ENCODE measurements at places on chromosomes 13 and 19.

DNA sequence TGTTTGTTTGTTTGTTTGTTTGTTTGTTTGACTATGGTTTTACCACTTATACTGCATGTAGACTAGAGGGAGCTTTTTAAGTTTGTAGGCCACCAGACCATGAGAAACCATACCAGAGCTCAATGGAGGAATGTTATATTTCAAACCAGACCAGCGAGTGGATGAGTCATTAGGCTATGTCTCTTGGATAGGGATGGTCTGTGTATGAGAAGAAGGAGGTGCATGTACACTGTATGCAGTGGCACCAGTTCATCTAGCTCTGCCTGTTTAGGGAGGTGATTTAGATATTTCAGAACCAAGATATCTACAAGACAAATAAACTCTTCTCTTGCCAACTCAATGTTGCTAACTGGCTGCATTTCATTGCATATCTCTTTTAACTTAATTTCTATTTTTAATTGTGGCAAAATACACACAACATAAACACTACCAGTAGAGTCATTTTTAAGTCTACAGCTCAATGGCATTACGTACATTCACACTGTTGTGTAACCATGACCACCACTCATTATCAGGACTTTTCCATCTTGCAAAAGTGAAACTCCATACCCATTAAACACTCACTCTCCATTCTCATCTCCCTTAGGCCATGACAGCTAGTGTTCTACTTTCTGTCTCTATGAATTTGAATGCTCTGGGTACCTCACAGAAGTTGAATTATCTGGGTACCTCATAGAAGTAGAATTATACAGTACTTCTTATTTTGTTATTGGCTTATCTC, 29.2 kb downstream of the SYDE1 start:
- no peak for DNase-seq

GRCh38 chr13:59680429-59681024, 483.2 kb downstream of the DIAPH3 start:
- DNase-seq = no peak

- no peak for DNase-seq
Measured at GRCh38 chr19:52028780-52029123, 573 bp upstream of the ZNF614 start.

GRCh38 chr19:11451327-11451870, 16.0 kb downstream of the PRKCSH start:
- no peak for DNase-seq

DNA sequence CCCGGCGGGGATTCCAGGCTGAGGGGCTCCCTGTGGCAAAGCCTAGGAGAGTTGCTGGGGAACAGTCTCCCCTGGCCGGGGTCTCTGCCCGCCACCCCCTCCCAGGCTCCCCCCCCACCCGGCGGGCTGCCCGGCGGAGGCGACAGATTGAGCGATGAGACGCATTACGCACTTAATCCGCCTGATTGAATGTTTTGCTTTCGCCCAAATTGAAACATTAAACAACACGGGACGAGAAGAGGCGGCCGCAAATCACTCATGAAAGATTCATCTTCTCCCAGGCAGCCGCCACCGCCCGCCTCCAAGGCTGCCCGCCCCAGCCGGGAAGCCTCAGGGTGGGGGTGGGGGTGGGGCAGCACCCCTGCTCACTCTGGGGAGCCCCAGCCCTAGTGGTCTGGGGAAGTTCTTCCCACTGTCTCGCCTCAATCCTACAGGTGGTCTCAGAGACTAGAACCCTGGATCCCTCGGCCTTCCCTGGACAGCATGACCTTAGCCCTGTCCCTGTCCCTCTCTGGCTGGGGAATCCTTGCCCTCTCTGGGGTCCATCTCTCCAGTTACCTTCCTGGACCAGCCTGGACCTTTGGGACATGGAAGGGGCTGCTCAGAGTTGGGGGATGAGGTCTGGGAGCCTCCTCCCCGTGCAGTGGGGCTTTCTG, 7.6 kb upstream of the ERFL start:
- no peak for DNase-seq

DNA sequence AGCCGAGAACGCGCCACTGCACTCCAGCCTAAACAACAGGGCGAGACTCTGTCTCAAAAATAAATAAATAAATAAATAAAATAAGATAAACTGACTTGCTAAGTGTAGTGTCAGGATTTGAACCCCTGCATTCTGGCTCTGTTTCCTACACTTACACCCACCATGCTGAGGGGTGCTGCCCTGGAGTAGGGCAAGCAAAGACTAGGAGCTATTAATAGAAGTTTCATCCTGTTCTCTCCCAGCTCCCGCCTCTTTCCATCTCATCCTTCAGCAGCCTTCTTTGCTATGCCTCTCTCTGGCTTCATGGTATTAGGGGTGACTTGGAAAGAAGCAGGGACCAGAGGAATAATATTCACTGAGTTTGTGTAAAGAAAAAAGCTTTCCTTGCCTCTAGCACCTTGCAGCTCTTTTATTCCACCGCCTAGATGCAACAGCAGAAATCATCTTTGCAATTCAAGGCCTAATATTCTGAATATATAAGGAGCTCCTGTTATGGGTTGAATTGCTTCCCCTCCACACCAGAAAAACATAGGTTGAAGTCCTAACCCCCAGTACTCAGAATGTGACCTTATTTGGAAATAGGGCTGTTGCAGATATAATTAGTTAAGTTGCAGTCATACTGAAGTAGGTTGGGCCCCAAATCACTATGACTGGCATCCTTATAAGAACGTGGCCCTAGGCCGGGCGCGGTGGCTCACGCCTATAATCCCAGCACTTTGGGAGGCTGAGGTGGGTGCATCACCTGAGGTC, 8.7 kb upstream of the PLAUR start:
- no peak for DNase-seq

- DNase-seq = no peak
Measured at GRCh38 chr19:8473648-8474476, 28.6 kb downstream of the PRAM1 start.

All from left lobe of liver (tissue), 2 donors.